ENCODE measurements at places on chromosomes 7 and 10.
A peak's percentile ranks its signal among the peaks of the same experiment; 100 is the strongest.

DNA sequence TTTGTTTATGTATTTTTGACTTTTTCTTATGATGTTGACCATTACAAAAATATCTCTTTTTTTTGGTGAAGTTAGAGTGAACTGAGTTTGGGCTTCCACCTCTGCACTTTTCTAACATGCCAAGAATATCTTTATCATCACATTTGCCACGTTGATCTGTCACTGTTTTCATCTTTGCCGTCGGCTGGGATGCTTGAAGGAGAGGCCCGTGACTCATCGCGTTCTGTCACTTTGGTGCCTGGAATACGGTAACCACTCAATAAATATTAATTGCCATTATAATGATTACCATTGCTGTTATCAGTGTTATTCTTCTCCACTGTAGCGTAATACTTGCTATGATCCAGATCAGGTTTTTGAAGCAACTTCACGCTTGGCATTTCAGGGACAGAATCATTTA, 350.8 kb upstream of the PFKP start:
- no peak for DNase-seq

- DNase-seq: peak; percentile 18
Observed at GRCh38 chr10:83301732-83302131, 837.6 kb upstream of the GHITM start.

GRCh38 chr10:4191354-4191753, 406.3 kb upstream of the KLF6 start:
- DNase-seq: no peak

DNA sequence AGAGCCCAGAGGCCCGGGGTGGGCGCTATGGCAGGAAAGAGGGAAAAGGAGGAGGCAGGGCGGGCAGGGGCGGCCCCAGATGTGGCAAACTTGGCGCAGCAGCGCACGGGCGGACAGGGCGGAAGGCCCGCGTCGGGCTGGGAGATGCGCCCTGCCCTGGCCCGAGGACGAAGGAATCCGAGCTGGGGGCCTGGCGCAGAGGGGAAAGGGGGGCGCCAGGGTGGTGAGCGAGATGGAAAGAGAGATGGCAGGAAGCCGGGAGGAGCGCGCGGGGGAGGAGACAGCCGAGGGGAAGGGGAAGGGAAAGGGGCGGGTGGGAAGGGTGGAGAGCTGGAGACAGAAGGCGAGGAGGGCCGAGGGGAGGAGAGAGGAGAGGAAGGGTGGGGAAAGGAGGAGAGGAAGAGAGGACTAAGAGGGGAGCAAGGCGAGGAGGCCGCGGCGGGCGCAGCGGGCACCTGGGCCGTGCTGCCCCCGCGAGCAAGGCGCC, at the start of gene MARVELD1:
Gene MARVELD1 (plus strand): TSS at position 392 of the 487 bp plus-strand sequence. CDS start 147 bp downstream, outside the sequence.
- DNase-seq: peak; percentile 66

DNA sequence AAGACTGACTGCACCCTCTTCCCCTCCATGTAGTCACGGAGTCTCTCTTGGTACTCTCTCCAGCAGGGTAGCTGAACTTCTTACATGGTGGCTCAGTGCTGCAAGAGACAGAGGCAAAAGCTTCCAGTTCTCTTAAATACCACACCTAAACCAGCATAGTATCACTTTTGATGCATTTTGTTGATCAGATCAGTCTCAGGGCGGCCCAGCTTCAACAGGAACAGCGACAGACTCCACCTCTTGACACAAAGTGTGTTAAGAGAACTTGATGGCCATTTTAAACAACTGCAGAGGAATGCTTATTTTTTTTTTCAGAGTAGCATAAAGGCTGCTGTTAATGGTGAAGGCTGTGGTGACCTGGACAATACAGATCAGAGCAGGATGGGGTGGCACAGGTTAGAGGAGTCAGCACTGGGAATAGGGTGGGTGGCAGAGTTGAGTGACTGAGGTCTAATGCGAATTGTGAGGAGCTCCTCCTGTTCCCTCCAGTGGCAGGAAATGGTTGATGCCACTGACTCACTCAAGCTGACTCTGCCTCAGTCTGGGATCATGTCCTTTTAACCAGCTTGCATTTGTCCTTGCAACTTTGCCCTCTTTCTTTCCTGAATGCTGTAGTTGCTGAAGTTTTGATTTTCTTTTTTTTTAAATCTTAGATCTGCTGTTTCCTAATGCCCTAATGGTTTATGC, 17.3 kb downstream of the MGAM start:
- no peak for DNase-seq

GRCh38 chr7:41817386-41817785, 114.5 kb upstream of the INHBA start:
- no peak for DNase-seq

DNA sequence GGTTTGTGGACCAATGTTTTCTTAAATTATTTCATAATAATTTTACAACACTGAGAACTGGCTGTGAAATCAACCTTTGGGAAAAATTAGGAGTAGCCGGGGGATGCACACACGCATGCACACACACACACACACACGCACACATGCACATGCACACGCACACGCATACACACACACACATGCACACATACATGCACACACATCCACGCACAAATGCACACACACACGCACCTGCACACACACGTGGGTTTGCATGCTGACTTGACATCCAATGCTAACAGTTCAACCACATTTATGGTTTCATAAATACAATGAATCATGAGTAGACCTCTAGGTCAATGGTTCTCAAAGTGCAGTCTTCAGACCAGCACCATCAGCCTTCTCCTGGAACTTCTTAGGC, 354.1 kb downstream of the DPP6 start:
- DNase-seq: no peak

GRCh38 chr10:17229967-17230682, 2.1 kb downstream of the VIM start:
- DNase-seq: peak; percentile 73

DNA sequence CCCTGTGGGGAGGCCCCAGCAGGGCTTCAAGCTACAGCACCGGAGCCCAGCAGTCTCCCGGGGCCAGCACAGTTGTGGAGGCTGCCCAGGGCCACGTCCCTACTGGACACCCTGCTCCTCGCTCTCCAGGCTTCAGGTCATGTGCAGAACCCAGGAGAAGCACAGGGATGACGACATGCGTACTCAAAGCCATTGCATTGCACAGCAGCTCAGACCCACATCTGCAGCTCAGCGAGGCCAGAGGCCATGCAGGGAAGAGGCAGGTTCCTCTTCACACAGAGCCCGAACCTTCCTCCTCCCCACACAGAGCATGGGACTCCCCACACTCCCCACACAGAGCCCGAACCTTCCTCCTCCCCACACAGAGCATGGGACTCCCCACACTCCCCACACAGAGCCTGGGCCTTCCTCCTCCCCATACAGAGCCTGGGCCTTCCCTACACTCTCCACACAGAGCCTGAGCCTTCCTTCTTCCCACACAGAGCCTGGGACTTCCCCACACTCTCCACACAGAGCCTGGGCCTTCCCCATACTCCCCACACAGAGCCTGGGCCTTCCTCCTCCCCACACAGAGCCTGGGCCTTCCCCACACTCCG, 12.3 kb downstream of the CFAP46 start:
- no peak for DNase-seq

DNA sequence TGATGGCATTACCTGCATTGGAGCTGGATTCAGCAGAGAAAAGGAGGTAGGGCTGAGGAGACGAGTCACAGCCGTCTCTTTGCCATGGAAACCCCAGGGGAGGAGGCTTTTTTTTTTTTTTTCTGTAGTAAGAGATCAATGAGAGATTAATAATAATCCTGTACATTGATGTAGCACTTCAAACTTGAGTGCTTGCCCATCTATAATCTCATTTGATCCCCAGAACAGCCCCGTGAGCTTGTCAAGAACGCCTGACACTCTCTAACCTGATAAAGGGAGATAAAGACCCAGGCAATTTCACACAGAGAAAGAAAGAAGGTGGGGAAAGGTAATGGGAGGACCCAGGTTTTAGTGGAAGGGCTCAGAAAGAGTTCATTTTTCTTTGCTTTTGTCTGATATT, 195.2 kb upstream of the FOXK1 start:
- no peak for DNase-seq

DNA sequence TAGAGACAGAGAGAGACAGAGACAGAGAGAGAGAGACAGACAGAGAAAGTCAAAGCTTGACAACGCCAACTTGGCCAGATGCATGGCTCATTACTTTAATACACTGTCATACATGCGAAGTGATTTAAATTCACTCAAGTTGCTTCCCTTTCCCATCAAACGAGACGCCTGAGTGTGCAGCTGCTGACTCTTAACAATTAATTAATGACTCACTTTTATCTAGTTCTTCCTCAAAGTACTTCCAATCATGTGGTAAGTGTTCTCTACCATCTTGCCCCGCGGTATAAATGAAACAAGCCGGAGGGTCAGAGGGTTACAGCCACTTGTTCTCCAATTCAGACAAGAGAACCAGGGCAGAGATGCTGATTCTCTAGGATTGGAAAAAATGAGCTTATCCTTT, 90.8 kb downstream of the SFMBT2 start:
- no peak for DNase-seq

GRCh38 chr10:49458869-49459268, 63.0 kb upstream of the DRGX start:
- no peak for DNase-seq

GRCh38 chr10:54682554-54682953, 118.5 kb downstream of the PCDH15 start:
- no peak for DNase-seq

GRCh38 chr7:151851782-151852181, 25.1 kb downstream of the PRKAG2 start:
- no peak for DNase-seq

DNA sequence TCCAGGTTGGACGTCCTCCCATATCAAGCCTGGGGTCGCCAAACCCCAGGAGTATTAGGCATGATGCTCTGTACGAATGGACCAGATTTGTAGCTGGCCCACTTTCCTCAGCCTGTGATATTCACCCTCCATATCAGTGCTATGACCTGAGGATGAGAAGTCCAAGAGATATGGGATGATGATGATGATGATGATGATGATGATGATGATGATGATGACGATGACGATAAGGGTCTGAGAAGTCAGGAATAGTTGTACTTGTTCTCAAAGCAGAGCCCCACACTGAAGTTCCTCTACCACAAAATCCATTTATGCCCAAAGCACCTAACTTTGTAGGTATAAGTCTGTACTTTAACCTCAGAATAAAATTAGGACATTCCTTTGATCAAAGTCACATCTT, 50.7 kb downstream of the AMPH start:
- no peak for DNase-seq

GRCh38 chr7:91655656-91656055, 224.8 kb downstream of the MTERF1 start:
- no peak for DNase-seq

DNA sequence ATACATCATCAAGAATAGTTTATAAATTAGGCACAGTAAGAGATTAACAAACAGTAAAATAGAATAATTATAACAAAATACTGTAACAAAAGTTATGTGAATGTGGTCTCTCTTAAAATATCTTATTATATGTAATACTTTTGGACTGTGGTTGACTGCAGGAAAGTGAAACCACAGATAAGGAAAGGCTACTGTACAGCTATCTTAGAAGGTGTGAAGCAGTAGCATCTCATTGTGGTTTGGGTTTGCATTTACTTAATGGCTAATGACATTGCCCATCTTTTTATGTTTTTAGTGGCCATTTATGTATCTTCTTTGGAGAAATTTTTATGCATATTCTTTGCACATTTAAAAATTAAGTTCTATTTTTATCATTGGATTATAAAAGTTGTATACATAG, 296.4 kb upstream of the MAGI2 start:
- DNase-seq: no peak

DNA sequence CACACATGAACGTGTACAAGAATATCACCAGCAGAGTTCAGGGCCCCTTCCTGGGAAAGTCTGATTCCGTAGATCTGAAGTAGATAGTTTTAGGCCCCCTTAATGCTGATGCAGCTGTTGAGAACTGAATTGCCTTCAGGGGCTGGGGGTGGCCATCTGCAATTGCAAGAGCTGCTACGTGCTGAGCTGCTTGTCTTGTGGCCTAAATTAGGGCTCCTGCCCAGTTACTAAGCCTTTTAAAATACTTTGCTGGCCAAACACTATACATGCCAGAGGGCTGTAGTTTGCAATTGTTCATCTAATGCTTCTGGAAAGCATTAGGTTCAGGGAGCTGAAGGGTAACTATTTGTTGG, 71.7 kb downstream of the TMEM178B start:
- DNase-seq: no peak

- DNase-seq: no peak
Observed at GRCh38 chr7:54333952-54334351, 208.2 kb upstream of the VSTM2A start.

- no peak for DNase-seq
Observed at GRCh38 chr7:33946094-33946699, 40.9 kb downstream of the BMPER start.

DNA sequence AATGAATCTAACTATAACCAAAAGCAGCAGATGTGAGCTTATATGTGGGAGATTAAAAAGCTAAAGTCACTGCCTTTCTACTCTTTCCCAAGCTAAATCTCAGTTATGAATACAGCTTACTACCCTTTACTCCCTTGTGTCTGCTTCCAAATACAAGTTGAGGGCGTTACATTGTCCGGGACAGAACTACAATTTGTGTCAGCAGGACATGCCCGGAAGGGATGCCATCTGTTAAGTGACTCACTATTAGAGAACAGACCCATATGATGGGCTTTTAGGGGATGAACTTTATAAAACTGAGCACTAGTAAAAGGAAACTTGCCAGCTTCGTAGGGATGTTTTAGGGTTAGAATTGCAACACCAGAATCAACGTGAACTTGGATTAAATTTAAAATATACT, 299.7 kb upstream of the CSTF2T start:
- no peak for DNase-seq

DNA sequence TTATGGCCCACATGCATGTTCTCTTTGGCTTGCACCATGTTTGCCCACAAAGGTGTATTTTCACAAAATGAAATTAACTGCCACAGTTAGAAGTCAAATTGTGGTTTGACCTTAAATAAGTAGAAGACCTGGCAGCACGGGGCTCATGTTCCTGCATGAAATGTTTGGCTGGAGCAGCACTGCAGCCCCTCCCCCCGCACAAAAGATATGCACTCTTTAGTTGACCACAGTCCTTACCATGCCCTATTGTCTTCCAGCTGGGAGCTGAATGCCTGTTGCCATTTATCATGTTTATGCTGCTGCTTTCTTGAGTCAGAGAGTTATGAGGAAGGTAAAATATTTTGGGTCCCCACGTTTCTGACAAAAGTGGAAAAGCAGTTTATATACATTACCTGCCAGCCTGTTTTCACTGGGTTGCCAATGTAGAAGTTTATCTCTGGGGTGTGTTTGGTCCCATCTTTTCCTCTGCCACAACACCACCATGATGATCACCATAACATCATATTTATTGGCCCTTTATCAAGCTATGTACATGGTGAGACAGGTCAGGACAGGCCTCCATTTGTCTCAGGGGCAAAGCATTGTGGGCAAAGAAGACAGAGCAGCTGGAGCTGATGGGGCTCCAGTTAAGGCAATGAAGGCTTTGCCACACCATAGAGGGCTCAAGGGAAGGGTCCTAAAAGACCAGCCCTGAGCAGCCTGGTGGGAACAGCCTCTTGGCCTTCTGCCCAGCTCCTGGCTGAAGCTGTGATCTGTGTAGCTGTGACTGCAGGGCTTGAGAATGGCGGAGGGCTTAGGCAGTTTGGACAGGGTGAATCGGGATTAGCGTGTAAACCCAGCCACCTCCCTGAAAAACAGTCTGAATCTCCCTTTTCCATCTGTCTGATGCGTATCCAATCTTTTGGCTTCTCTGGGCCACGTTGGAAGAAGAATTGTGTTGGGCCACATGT, 5.4 kb downstream of the PRF1 start:
- DNase-seq: no peak

All from breast epithelium (tissue), 4 donors.